ENCODE measurements at places on chromosomes 3 and 15.

- DNase-seq: no peak
Observed at GRCh38 chr3:194306109-194306686, 44.9 kb downstream of the CPN2 start.

DNA sequence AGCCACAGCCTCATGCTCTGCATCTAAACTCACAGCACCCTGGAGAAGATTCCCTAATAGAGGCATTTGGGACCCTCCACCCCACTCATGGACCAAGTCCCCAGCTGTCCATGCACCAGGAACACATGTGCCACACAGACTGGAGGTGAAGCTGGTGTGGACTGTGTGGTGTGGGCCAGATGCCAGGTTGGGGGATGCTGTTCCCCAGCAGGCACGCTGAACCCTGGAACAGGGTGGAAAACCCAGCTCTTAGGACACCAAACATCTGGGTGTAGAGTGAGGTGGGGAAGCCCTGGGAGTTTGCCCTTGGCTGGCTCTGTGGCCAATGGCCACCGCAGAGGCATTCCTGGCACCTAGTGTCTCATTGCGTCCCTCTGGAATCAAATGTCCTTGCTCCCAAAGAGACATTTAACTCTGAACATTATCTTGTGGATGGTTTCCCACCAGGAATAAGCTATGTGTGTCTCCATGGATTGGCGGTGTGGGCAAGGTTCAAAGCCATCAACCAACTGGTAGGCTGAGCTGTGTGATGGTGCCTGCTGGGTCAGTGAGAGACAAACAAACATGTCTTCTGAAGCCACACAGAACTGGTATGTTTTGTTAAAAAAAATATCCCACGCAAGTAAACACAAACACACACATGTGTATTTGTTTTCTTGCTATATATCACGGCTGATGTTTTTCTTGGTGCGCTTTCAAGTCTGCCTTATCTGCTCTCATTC, 65.0 kb downstream of the EXOG start:
- no peak for DNase-seq

DNA sequence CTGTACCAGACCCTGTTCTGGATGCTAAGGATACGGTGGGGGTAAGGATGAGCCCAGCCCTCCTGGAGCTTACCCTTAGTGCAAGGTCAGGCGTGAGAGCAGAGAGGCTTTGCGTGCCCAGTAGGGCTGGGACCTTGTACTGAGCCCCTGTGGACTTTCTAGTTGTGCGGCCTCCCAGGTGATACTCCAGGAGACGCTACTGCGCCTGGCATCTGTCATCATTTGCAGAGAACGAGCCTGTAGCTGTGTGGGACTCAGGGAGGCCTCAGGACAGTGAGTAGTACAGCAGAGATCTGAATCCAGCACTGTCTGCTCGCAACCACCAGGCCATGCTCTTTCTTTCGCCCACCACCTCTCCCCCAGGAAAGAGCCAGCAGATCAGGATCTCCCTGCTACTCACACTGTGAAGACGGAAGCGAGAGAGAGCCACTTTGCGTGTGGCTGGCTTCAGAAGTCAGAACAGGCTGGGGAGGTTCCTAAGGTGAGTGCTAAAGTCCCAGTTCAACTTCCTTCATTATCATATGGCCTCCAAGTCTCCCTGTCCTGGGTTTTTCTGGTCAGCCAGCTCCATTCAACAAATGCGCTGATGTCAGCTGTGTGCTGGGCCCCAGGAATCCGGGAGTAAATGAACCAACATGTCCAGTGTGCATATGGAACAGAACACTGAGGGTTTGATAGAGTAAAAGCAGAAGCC, 38.2 kb upstream of the ITGA11 start:
- DNase-seq: no peak

DNA sequence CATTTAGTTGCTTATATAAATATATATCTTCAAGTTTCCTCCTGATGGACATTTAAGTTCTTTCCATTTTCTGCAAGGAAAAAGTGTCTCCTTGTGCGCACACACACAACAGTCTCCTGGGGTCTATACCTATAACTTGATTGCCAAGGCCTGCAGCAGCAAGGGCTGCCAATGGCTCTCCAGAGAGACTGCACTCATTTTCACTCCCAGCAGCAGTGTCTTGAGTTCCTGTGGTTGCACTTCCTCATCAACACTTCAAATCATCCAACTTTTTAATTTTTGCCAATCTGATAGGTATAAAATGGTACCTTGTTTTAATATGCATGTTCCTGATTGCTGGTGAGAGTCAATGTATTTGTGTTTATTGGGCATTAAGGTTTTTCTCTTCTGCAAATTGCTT, 23.1 kb downstream of the TNFAIP8L3 start:
- DNase-seq: no peak

DNA sequence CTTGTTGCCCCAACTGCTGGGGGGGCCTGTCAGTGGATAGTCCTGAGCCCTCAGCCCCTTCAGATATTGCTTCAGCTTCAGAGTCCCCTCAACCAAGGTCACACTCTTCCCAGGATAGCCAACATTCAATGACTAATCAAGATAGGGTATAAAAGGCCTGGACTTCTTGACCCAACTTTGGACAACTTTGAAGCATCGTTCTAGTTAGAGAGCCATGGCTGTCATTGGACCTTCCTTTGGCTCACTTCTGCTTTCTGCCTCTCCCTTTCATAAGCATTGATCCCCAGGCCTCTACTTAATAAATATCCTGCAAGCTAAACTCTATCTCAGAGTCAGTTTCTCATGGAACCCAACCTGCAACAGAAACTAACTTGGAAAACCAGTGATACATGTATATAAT, 31.3 kb upstream of the DCLK3 start:
- no peak for DNase-seq

DNA sequence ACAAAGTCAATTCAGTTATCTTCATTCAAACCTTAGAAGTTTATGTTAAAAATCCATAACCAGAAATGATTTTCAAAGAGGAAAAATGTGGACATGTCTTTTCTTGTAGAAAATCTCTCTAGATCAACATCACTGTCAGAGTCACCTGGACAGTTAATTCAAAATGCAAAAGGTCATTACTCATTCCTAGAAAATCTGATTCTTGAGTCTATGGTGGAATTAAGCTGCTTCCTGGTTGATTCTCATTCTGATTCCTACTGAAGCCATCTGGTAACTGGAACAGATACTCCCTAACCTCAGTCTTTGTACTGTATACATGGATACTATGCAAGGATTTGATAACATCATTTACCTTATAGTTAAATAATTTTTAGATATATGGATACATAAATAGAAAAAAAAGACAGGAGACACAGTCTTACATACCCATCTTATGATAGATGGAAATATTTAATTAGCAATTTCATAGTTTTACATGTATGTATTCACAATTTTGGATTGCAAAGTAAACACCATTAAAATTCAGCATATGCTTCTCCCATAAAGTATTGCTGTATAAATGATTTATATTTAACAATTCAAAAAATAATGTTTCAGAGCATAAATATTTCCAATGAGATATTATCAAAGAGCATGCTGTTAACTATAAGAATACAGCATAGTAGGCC, 693.2 kb upstream of the CCDC54 start:
- DNase-seq: no peak

GRCh38 chr15:67092752-67093503, 27.5 kb downstream of the SMAD3 start:
- DNase-seq: no peak

DNA sequence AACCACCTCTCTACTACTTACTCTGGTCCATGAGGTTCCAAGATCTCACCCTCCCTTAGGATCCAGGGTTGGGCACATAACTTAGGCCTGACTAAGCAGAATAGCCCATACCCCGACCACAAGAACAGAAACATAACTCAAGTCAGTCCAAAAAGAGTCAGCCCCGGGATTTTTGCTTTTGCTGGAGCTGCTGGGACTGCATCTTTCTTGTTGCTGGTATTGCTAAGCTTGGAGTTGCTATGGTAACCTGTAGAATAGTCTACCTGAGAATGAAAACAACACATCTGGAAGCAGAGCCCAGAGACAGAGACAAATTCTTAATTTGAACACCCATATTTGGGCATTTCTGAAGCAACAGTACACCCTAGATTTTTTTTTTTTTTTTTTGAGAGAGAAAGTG, 6.5 kb downstream of the RUBCN start:
- DNase-seq: no peak

DNA sequence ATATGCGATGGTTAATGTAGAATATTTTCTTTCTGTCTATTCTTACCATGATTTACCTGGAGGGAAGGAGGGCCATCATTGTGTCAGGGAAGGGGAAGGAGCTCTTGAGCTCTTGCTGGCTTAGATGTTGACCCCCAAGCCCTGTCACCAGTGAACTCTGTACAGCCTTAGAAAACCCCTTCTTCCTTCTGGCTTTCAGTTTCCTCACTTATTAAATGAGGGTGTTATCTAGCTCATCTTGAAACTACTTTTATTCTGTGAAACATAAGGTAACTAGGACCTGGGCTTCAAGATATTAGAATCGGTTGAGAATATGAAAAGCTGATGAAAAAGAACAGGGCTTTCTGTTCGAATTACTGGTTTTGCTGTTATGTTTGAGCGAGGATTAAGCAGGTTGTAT, 25.1 kb upstream of the UTS2B start:
- DNase-seq: no peak

GRCh38 chr3:88657459-88657858, 450.0 kb upstream of the EPHA3 start:
- no peak for DNase-seq
